ENCODE measurements at places on chromosomes 5 and 9.
A peak's percentile ranks its signal among the peaks of the same experiment; 100 is the strongest.

DNA sequence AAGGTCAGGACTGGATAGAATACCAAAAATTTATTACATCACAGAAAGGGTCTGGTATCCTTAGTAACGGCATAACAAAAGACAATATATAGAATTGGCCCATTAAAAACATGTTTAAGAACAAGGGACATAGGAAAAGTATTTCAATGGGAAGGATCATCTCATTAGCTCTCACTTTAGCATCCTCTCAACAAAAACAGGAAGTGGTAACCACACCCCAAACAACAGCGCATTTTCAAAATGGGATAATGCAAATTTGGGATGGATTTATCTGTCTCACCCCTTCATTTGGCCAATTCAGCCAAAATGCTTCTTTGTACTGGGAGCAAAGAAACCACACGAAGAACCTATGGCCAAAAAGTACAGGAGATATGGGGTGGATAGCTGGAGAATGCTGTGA is 9.8 kb upstream of the UGT3A1 start:
- DNase-seq: no peak

- DNase-seq: no peak
Observed at GRCh38 chr9:4592295-4592694, 69.8 kb upstream of the PLPP6 start.

- DNase-seq: no peak
Observed at GRCh38 chr5:177428574-177429217, 2.2 kb downstream of the GRK6 start.

GRCh38 chr9:99103054-99103895 is 1.6 kb upstream of the TGFBR1 start:
- no peak for DNase-seq

DNA sequence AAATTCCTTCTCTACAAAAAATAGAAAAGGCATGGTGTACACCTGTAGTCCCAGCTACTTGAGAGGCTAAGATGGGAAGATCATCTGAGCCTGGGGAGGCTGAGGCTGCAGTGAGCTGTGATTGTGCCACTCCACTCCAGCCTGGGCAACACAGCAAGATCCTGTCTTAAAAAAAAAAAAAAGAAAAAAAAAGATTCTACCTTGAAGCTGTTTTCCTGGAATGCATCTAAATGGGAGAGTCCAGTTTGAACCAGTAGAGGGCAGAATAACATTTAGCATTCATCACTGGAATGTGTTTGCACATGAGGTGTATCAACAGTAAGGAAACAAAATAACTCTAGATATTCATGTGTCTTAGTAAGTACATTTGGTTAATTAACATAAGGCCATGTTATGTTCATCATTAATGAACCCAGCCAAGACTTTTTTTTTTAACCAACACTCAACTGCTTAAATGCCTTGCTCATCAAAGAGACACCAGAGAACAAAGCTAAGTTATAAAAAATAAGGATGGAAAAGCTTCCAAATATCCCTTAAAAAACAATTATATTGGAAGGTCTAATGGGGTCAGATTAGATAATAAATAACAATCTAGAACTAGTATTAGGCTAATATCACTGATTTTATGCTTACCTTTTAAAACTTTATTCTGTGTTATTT is 16.1 kb downstream of the IFNE start:
- peak; percentile 35 for DNase-seq

DNA sequence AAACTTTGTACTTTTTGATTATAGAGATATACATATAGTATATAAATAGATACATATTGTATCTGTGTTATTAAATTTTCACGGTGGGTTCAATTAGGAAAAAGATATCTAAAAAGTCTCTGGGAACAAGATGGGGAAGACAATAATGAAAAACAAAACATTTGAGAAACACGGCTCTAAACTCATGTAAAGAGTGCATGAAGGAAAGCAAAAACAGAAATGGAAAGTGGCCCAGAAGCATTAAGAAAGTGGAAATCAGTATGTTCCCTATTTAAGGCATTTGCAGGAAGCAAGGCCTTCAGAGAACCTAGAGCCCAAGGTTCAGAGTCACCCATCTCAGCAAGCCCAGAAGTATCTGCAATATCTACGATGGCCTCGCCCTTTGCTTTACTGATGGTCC is at the start of gene IFNA1:
Gene IFNA1, plus strand, starts transcription at position 301 of the 400 bp plus-strand sequence. Its CDS starts 69 bp downstream, at position 370.
- no peak for DNase-seq

DNA sequence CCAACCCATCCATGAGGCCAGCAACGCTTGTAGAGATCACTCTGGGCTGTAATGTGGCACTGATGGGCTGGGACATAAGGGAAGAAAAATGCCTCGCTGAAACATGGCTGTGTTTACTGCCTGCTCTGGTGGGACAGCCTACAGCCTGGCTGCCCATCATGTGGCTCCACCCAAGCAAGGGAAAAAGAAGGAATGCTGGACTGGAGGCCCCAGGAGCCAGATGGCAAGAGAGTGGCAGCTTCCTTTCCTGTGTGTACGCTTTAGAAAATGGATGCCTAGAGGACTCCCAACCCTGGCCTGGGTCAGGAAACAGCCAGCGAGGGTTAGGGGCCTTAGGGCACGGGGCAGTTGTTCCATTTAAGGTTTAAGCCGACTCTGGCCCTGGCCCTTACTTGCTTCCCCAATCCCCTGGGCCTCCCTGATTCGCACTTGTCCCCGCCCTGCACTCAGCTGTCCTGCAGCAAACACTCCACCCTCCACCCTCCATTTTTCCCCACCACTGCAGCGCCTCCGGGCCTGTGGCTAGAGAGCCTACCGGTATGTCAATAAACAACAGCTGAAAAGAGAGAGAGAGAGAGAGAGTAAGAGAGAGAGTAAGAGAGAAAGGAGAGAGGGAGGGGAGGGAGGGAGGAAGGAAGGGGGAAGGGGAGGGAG is 819.4 kb downstream of the SEMA5A start:
- no peak for DNase-seq

- no peak for DNase-seq
Observed at GRCh38 chr5:119393746-119394145, 37.9 kb downstream of the TNFAIP8 start.

DNA sequence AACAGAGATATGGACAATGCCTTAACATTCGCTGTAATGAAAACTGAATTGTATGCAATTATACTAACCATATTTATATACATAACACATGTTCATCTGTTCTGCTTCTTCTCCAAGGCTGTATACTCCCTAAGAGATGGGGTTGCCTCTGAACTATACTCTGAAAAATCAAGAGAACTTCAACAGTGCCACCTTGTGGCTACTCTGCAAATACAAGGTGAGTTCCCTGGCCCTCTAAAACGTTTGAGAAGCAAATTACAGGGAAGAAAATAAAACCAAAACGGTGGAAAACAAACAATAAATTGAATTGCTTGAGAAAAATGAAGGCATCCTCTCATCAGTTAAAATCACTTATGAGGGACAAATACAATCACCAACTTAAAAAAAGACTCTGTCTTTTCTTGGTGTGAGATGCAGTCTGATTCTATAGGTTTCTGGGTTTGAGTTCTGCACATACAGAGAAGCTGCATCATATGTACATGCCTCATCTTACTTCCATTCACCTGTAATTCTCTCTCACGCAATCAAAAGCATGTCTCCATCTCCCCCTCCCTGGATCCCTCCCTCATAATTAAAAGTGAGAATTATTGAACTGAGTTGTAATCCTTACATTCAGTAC is 98.6 kb downstream of the FBXW11 start:
- peak; percentile 17 for DNase-seq

GRCh38 chr9:19373527-19373926 is 6.5 kb downstream of the RPS6 start:
- DNase-seq: no peak

- no peak for DNase-seq
Observed at GRCh38 chr5:4205398-4205797, 609.8 kb downstream of the IRX1 start.

DNA sequence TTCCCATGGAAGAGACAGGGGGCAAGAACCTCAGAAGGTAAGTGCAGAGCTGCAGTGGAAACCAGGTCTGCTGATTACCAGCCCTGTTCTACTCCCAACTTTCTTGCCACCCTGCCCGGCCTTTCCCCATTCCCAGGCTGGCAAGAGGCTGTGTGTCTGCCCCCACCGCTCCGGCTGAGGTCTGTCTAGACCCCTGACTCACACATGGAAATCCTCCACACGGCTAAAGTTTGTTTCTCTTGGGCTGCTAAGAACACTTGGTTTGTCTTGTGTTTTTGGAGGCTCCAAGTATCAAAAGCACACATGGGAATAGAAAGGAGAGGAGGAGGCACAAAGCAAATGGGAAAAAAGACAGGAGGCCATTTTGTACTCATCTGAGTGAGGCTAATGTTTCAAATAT is 168.3 kb downstream of the GABBR2 start:
- no peak for DNase-seq

- no peak for DNase-seq
Observed at GRCh38 chr9:94967482-94967881, 241.0 kb downstream of the AOPEP start.

- DNase-seq: no peak
Observed at GRCh38 chr5:68528821-68529273, 313.3 kb downstream of the PIK3R1 start.

GRCh38 chr9:137027369-137028262 is at the start of gene ABCA2:
Gene ABCA2, minus strand, starts transcription at chr9:137028237. Its CDS starts 97 bp downstream, at chr9:137028140.
- DNase-seq: peak; percentile 47

GRCh38 chr9:34558919-34559623 is 30.5 kb downstream of the CNTFR start:
- no peak for DNase-seq

DNA sequence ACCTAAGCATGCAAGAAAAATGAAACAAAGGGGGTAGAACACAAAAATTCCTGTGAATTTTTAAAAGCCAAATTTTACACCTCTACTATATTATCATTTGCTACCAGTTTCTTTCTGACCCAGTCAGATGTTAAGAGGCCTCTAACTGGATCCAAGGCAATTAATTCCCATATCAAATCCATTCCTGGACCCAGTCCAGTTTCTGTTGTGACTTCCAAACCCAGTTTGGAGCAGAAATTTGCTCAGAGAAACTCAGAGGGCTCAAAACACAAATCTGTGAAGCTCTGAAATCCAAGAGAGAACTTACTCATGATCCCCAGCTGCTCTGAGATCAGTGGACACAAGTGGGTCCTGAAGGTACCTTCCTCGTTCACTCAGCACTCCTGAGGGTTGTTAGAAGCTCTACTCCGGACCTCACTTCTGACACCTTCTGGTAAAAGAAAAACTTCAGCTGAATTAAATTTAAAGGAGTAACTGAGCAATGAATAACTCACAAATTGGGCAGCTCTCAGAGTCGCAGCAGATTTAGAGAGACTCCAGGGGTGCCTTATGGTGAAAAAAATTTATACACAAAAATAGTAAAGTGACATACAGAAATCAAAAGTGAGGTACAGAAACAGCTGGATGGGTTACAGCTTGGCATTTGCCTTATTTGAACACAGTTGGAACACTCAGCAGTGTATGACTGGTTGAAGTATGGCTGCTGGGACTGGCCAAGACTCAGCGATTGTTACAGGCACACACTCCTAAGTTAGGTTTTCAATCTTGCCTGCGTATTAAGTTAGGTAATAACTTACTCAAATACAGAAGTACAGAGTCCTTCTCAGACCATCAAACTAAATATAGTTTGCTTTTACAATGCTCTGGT is 32.4 kb downstream of the INSL4 start:
- no peak for DNase-seq

DNA sequence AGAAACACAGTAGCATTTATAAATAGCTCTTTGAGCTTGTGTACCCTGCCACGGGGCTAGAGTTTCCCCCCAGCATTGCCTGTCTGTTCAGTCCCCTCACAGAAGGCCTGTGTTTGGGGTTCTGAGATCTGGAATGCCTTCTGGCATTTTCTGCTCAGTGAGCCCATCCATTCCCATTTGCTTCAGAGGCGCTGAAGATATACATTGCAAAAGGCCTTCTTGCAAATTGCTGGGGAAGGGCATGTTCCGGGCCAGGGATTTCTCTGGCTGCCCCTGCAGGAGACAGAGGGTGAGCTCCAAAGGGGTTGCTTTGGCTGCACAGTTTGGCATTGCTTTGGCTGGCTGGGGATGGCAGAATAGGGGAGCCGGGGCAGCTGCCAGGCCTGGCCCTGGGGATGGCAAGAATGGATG is 308.4 kb downstream of the MSX2 start:
- DNase-seq: no peak

DNA sequence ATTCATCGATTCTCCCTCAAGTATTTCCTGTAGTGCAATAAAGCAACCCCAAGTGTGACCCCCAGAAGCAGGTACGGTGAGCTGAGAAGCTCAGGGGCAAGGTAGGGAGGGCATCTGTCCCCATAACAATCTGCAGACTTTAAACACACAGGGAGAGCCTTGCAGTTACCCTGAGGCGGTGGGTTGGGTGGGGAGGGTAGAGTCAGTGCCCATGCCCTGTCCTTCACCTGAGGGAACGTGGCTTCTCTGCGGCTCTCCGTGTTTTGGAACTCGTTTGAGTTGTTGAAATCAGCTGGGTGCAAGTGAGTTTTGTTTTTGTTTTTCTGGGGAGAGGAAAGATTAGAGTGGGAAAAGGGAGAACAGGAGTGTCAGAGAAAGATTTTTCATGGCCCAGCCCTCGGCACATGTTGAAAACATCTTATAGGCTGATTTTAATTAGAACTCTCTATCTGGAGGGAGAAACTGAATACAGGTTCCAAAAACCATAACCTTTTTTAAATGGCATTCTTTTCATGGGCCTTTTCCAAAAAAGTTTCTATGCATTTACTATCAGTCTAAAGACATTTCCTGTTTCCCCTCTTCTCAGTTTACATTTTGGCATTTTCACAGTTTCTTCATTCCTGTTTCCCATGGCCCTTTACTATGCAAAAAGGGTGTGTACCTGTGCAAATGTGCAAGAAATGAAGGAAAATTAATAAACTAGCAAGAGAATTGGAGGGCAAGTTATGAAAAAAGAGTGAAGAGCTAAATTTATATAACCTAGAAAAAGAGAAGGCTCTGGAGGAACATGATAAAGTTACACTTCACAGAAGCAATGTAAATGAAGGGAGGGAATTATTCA is 266.5 kb upstream of the VLDLR start:
- DNase-seq: no peak

DNA sequence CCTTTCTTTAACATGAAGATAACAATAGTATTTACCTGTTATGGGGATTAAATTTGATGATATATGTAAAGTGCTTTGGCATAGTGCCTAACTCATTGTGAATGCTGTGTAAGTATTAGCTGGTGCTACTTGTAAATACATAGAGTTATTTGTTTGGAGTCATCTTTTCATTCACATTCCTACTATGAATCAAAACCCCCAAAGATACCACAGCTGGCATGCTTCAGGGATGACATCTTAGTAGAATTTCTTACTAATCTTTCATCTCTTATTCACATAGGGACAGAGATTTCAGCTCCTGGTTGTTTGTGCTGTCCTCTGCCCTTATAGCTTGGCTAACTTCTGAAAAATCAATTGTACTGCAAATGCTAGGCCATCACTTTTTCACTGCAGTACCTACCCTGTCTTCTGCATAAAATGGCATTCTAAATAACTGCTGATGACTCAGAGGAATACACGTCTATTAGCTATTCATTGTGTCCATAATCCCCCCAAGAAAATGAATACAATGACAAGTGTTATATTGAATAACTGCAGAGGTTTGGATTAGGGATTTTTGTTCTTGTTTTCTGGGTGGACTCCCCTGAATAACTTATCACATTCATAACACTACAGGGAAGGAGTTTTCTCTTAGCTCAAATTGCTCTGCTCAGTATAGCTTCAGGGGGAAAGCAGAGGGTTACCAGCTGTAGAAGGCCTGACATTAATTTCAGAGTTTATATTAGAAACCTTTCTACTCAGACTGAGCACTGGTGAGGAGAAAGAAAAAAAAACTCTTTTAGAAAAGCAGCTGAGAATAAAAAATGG is 192.2 kb upstream of the C9orf72 start:
- no peak for DNase-seq

All from hepatic stellate cell (primary cell).